ENCODE measurements at places on chromosomes 7 and 10. TPM values are rescaled to one million over a fixed set of nuclear protein-coding genes. Genes with fewer than 3 reads are reported as not detected.

The C10orf67 gene
- polyA plus RNA-seq, result not detected

The MSMB gene
- polyA plus RNA-seq, result not detected

The NEUROD6 gene
- not detected for polyA plus RNA-seq

The PPIF gene
- 60.7 TPM for polyA plus RNA-seq

The ELFN1 gene
- 0.83 TPM for polyA plus RNA-seq

The FGF8 gene
- 0.10 TPM for polyA plus RNA-seq

The EVX1 gene
- polyA plus RNA-seq, result 0.32 TPM

The PLAC9 gene
- polyA plus RNA-seq, result 23.4 TPM

The RPEL1 gene
- polyA plus RNA-seq, result not detected

The LIPJ gene
- not detected for polyA plus RNA-seq

The IFIT1B gene
- not detected for polyA plus RNA-seq

The SHTN1 gene
- 10.4 TPM for polyA plus RNA-seq
